ENCODE measurements at places on chromosomes 2 and 18. TPM values are rescaled to one million over a fixed set of nuclear protein-coding genes. Genes with fewer than 3 reads are reported as not detected.

The TGOLN2 gene
- total RNA-seq: 64.7 TPM

The FOXD4L1 gene
- 0.16 TPM for total RNA-seq

The BBS5 gene
- 1.8 TPM for total RNA-seq

The TOGARAM2 gene
- total RNA-seq: not detected

The ALKAL2 gene
- total RNA-seq: not detected

The CHRND gene
- not detected for total RNA-seq

The ERFE gene
- total RNA-seq: not detected

The TMEM247 gene
- total RNA-seq: not detected

The ZNF514 gene
- 8.7 TPM for total RNA-seq

The UPP2 gene
- total RNA-seq: not detected

The CFAP210 gene
- total RNA-seq: not detected

The FHL2 gene
- 3.0 TPM for total RNA-seq

The OTOS gene
- not detected for total RNA-seq

The CRACDL gene
- total RNA-seq: 0.72 TPM

The GALNT5 gene
- 0.05 TPM for total RNA-seq

The DQX1 gene
- total RNA-seq: 0.98 TPM

The VWC2L gene
- not detected for total RNA-seq

The PPM1B gene
- total RNA-seq: 31.1 TPM

The APLF gene
- total RNA-seq: 1.9 TPM

The HOXD13 gene
- not detected for total RNA-seq

The TTR gene
- total RNA-seq: 1.2 TPM
